ENCODE measurements at places on chromosomes 2 and 18.
A peak's percentile ranks its signal among the peaks of the same experiment; 100 is the strongest.

- no peak for DNase-seq
Observed at GRCh38 chr2:2681085-2681484, 350.0 kb upstream of the MYT1L start.

DNA sequence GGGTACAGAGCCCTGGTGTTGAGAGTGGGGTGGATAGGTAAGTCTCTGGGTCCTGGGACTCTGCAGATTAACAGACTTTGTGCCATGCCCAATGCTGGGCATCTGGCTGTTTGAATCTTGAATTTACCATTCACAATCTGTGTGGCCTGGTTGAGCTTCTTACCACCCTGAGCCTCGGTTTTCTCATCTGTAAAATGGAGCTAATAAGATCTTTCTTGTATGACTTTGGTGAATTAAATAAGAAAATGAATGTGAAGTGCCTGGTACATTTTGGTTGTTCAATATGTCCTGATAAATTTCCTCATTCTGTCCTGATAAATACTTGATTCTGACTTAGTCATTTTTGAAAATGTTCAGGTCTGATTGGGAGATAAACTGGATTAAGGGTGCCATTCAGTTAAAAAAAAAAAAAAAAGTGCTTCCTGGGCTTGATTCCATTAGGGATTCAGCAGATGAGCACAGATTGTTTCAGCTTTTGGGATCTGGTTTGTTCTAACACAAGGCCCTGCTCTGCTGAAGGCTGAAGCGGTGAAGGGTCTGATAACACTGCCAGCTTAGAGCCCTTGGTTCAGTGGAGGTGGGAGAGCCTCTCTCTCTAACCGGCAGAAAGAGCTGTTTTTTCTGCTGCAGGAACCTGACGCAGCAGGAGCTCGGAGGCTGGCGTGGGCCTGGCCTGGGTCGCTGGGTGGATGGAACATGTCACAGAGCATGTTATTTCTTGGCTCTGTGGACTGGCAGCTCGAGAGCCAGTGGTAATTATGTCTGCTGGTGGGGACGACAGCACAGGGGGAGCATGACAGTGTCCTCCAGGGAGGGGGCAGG lies 84.5 kb upstream of the MCFD2 start:
- DNase-seq, result no peak

DNA sequence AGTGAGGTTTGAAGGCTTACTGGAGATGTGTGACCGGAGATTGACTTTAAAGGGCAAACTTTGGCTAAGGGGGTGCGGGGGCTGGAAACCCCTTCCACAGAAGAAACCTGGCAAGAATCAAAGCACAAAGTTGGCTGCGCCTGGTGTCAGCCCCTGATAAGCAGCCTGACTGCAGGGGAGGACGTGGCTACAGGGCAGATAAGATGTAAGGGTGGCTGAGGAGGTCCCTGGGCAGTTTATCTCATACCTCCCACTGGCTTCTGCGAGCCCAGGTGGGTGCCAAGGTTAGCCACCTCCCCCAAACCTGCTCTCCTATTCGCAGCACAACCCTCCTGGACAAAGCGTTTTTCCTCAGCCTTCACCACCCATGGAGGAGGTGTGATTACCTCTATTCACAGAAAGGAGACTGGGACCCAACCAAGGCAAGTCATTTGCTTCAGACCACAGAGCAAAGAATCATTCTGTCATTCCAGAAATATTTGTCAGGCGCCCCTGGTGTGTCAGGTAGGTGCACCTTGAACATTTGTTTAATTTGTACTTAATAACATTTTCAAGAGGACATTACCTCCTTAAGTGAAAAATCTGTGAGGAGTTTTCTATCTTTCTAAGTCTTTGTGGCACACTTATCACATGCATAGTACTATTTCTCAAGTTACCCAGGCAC lies 73.1 kb upstream of the IL1R1 start:
- DNase-seq, result no peak

DNA sequence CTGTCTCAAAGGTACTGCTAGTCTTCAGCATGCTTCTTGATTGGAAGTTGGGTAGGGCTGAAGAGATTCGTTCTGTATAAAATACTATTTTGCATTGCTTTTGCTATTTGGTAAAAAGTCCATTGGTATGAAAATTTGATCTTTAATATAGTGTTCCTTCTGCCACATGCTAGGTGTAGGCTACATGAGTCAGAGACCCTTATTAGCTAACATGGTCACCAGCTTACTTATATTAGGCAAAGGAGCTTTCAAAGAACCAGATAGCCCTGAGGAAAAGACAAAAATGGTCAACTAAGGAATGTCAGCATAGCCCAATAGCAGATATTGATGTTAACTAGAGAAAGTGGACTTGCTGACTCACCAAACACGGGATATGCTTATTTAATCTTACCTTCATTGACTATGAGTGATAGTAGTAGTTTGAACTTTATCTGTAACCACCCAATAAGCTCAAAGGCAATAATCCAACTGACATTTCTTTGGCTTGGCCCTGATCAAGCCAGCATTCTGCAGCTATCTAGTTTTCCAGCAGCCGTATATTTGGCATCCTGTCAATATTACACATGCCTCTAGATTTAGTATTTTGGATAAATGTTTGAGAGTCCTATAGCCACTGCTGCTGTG lies 110.0 kb downstream of the TPGS2 start:
- DNase-seq, result no peak

DNA sequence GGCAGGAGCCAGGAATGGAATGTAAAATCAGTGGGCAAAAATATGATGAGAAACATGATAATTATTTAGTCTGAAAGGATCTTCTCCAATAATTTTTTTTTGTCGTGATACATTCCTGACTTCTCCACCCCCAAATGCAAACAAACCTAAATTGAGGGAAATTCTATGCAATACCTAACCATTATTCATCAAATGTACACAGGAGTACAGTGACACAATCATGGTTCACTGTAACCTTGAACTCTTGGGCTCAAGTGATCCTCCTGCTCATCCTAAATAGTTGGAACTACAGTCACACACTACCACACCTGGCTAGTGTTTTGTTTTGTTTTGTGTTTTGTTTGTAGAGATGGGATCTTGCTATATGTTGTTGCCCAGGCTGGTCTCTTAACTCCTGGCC lies 46.5 kb downstream of the RAB10 start:
- DNase-seq, result no peak

DNA sequence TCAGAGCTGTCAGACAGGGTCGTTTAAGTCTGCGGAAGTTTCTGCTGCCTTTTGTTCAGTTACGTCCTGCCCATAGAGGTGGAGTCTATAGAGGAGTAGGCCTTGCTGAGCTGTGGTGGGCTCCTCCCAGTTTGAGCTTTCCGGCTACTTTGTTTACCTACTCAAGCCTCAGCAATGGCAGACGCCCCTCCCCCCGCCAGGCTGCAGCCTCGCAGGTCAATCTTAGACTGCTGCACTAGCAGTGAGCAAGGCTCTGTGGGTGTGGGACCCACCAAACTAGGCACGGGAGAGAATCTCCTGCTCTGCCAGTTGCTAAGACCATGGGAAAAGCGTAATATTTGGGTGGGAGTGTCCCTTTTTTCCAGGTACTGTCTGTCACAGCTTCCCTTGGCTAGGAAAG lies 86.5 kb downstream of the EFEMP1 start:
- DNase-seq, result no peak

GRCh38 chr2:224885836-224886547 lies 156.3 kb downstream of the DOCK10 start:
- peak; percentile 63 for DNase-seq

- no peak for DNase-seq
Observed at GRCh38 chr18:36493349-36494159, 196.0 kb downstream of the FHOD3 start.

- DNase-seq, result no peak
Observed at GRCh38 chr2:139165601-139166000, 385.4 kb upstream of the NXPH2 start.

GRCh38 chr2:63078852-63079606 lies 28.4 kb downstream of the OTX1 start:
- DNase-seq, result no peak

- DNase-seq, result no peak
Observed at GRCh38 chr2:36701918-36702317, 5.4 kb downstream of the VIT start.

GRCh38 chr18:5673616-5674015 lies 129.8 kb upstream of the EPB41L3 start:
- no peak for DNase-seq

- no peak for DNase-seq
Observed at GRCh38 chr2:105919191-105919811, 174.6 kb downstream of the NCK2 start.

DNA sequence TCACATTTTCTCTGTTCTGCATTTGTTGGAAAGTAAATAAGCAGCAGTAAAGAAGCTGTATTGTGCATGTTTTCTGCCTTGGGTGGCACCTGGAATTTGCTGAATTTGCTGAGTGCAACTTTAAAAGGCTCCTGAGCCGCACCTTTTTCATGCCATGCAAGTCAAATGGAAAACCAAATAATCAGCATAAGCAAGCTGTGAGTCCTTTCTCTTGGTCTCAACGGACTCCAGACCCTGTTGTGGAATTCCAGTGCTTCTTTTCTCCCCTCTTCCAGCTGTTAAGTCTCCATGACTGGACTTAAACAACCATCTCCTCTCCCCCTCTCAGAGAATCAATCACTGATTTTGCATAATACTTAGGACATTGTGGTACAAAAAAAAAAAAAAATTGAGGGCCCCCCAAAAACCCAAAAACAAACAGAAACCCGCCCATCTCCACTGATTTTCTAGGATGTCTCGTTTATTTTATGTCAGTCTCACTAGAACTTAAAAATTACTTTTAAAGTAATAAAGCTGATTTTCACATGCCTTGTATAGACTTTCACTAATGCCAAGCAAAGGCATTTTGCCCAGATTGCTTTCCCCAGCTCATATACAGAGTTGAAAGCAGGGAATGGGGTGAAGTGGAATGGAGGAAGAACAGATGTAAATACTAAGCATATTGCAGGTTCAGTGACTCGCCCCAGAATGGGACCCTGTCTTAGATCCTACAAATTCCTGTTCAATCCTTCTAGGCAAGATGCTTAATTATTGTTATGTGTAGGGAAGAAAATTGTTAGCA lies 5.1 kb upstream of the CETN1 start:
- no peak for DNase-seq

- DNase-seq, result no peak
Observed at GRCh38 chr2:75532488-75532887, 28.3 kb downstream of the EVA1A start.

DNA sequence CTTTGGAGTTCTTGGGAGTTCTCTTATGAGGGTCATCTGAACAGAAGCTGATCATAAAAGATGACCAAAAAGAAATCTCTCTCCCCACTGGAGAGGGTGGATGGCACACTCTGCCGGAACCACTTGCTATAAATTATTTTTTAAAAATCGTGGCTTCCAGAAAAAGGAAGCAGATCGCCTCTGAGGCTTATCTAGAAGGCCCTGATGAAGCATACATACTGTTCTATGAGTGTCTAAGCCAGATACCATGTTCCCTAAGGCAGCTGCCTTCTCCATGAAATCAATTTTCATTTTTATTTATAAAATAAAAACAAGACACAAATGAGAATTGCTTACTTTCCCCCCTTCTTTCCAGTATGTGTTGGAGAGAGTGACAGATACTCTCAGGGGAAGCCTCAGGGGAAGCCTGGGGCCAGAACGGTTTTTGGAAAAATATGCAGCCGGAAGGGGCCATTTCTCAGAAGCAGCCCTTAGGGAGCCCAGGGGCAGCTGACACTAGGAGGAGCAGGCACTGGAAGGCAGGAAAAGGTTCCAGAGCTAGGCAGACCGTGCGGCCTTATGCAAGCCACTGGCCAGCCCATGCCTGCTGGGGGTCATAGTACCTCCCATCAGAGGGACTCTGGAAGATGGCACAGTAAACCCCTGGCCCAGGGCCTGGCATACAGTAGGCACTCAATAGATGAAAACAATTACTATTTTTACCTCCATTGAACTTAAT lies 130.6 kb downstream of the CABLES1 start:
- no peak for DNase-seq

All from CD14-positive monocyte (primary cell).